NCI-H1694 treated with DMSO at 0.1 percent for 48 hours (cell line): ENCODE measurements at places on chromosomes 3 and 15.

DNA sequence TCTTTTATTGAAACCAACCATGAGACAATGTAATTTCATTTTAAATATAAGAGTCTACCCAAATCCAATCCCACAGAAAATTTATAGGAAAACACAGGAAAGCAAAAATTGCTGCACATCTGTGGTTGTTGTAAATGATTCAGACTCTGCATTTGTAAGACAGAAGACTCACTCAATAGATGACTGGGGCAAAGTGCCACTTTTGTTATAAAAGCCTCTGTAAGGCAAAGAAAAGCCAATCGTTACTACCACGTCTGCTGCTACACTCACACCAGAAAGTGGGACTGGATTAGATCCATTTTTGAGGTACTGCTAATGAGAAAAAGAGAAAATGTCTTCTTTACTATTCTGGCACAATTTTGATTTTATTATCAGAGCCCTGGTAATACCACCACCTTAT lies 74.9 kb downstream of the SEMA6D start:
- no peak for DNase-seq

DNA sequence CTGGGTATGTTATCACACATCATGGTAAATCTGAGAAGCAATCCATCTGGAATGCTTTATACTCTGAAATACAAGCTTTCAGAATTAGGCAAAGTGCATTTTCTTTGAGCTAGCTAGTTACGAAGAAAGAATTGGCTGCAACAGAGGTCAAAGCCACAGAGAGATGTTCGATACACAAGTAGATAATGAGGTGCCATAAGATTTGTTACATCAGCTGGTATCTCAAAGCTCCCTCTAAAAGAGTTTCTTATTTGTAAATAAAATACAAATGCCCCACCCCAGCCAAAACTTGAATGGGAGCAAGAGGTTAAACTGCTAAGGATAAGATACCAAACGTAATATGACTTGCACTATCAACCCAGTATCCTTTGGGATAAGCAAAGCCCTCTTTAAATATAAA lies 84.0 kb upstream of the SLCO3A1 start:
- no peak for DNase-seq

- no peak for DNase-seq
Observed at GRCh38 chr3:64853456-64853855, 165.7 kb upstream of the ADAMTS9 start.

GRCh38 chr3:20604659-20605058 lies 418.7 kb upstream of the SGO1 start:
- DNase-seq: no peak

- no peak for DNase-seq
Observed at GRCh38 chr3:168539909-168540308, 444.2 kb upstream of the GOLIM4 start.

DNA sequence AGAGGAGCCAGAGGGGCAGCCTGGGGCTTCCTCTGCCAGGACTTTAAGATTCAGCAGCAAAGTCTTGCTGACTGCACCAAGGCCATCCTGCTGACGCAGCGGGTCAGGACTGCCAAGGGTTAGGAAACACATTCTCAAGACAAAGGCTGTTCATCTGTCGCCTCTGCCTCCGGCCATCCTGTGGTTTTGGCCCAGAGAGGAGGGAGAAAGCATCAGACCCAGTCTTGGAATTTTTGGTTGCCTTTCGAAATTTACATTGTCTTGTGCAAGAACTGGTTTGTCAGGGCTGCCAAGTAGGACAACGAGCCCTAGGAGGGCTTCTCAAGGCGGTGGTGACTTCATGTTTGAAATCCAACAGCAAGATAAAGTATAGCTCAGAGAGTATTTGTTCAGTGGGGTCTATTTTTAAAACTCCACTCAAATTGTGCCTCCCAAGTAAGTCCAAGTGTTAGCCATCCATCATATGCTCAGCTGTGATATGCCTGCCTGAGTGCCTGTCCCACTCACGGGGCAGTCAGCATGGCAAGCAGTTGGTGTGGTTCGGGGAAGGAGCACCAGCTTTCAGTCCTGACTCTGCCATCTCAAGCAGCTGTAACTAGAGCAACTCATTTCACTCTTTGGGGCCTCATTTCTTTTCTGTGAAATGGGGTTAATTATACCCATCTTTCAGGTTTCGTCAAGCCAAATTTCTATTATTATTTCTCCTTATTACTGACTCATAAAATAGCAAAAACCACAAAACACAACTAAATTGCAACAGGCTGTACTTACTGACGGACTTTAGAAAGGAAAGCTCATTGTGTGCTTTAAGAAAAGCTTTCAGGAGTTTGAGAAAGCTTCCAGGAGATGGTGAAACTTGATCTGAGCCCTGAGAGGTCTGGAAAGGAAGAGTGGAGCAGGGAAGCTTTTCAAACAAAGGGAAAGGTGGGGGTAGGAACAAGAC lies 42.4 kb upstream of the RHO start:
- DNase-seq: no peak

- no peak for DNase-seq
Observed at GRCh38 chr3:71956716-71957115, 171.8 kb upstream of the PROK2 start.

GRCh38 chr3:66397745-66398144 lies 103.1 kb downstream of the LRIG1 start:
- no peak for DNase-seq

DNA sequence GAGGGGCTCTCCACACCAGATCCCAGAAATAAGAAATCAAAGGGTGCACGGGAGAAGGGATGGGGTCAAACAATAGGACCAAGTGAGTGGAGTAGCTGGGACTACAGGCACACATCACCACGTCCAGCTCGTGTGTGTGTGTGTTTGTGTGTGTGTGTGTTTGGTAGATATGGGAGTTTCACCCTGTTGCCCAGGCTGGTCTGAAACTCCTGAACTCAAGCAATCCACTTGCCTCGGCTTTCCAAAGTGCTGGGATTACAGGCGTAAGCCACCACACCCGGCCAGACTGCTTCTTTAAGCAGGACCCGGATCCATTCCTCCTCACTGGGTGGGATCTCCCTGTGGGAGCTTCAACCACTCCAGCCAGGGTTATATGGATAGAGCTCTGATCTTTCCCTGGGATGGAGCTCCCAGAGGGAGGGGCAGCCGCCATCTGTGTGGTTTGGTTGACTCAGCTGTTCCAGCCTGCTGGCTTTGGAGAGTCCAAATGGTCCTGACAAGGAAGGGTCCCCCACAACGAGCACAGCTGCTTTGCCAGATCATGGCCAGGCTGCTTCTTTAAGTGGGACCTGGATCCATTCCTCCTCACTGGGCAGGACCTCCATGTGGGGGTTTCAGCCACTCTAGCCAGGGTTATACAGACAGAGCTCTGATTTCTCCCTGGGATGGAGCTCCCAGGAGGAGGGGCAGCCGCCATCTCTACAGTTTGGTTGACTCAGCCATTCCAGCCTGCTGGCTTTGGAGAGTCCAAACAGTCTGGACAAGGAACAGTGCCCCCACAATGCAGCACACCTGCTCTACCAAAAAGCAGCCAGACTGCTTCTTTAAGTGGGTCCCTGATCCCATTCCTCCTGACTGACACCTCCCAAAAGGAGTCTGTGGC lies 9.1 kb upstream of the AVEN start:
- DNase-seq: no peak

GRCh38 chr15:40927495-40927872 lies 1.7 kb upstream of the DLL4 start:
- DNase-seq: peak; percentile 26

DNA sequence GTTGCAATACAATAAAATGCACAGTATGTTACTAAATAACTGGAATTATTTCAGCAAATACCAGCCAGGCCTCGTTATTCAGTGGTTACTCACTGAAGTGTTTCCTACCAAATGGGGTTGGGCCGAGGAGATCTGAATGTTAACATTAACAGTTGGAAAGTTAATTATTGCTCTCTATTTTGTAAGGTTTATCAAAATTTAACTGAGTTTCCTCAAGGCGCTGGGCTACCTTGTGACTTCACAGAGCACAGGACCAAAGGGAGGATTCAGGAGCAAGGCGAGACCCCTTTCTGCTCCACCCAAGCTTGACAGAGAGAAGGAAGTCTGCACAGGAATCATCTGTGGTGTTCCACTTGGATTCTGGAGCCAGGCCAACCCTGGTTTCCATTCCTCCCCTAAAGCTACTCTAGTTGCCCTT lies 21.6 kb downstream of the ADAMTS9 start:
- no peak for DNase-seq

- no peak for DNase-seq
Observed at GRCh38 chr3:64900617-64901521, 213.1 kb upstream of the ADAMTS9 start.

DNA sequence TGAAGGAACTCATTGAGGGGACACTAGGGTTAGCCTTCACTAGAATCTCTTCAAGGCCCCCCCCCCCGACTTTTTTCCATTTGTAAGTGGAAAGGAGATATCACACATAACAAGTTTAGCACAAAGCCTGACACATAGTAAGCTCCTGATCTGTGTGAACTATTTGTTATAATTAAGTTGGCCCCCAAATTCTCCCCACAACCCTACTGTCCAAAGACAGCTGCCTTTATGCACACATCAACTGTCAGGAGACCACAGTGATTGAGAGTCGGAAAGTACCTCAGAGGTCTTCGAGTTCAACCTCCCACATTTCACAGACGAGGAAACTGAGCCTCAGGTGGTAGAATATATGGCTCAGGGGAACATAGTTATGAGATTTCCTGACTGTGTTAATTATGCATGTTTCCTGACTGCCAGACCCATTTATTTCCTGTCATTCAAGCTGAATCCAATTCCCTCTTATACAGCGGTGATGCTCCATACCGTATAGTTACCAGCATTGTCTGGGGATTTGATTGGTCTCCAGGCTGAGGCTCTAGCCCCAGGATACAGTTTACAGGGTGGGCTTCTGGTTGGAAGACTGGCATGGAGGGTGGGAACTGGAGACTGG lies 227.4 kb upstream of the CMC1 start:
- DNase-seq: no peak

DNA sequence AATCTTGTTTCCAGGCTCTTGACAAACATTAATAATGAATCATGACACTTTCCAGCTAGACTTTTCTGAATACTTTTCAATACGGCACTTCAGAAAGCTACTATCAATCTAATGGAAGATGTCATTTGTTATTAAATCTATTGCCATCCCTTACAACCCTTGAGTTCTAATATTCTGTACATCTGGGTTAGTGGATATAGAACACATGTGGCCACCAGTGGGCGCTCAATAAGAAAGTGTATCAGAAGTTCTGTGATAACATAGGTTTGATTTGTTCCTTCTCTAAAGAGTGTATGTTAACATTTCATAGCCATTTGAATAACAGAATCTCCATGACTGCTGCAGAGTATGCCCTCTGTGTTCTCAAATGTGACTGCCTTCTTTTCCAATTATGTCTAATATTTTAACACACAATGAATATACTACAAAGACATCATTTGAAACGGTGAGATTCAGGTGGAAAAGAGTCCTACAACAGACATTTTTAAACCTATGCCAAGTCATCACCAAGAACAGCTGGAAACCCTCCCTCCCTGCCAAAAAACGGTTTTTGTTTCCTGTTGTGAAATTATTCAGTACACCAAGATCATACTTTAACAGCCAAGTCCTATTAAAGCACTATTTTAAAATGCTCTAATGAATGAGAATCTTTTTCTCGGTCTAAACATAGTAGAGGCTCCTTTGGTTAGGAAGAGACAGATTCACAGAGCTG lies 22.2 kb downstream of the ALDH1A2 start:
- peak; percentile 6 for DNase-seq

- no peak for DNase-seq
Observed at GRCh38 chr3:189789432-189789831, 158.2 kb downstream of the TP63 start.

DNA sequence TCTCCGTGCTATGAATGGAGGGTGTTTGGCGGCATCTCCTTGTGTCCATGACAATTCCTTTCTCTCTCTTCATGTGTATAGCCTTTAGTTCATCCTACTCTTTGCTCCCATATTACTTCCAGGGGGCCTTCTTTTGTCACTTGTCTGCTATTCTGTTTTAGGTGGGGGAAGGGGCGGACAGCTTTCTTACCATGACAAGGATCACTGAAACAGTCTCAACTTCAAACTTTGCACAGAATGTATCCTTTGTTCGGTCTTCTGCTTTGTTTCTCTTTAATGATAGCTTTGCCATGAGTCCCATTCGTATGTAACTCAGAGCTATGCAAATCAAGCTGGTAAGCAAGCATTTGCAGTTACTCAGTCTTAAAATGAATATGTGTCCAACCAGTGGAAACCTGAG lies 294.2 kb downstream of the TIGIT start:
- DNase-seq: no peak

DNA sequence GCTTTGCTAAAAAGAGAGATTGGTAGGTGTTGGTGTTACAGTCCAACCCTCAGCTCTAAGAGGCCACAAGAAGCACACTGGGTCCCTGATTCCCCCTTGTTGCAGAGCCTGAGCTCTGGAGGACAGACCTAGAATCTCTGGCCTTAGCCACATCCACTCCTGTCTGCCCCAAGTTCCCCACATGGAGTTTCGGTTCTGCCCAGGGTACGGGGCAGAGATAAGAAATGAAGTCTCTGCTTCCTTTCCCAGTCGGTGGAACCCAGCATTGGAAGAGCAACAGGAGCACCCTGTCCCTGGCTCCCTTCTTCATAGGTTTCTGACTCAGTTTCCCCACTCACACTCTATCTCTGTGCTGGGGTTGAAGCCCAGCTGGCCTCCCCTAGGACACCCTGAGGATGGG lies 13.2 kb downstream of the PRR23E start:
- no peak for DNase-seq

DNA sequence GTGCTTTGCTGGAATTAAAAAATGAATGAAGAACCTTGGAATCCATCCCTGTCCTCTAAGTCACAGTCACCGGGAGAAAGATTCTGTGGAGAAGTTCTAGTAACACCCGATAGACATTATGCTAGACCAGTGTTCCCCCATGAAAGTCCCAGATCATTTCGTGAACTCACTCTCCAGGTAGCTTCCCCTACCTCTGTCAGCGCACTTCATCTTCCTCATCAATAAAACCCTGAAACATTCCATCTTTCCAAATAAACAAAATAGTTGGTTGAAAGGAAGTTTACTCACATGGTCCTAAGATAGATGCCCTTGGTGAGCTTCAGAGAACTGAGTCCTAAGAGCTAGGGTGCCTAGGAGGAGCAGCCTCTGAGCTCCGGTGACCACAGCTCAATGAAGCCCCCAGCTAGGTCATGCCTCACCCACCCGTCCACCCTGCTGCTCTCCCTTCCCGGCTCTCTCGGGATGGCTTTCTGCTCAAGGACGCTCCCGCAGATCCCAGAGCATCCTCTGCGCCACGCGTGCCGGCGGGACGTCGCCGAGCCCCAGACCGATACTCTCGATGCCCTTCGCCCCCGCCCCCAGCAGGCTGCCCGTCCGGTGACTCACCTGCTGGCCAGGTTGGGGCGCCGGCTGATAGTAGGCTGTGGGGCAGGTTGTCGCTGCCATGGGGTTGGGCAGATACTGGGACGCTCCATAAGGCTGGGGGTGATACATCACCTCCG lies 776 bp downstream of the VGLL3 start:
- no peak for DNase-seq

GRCh38 chr15:28178727-28179126 lies 79.6 kb upstream of the OCA2 start:
- DNase-seq: no peak

DNA sequence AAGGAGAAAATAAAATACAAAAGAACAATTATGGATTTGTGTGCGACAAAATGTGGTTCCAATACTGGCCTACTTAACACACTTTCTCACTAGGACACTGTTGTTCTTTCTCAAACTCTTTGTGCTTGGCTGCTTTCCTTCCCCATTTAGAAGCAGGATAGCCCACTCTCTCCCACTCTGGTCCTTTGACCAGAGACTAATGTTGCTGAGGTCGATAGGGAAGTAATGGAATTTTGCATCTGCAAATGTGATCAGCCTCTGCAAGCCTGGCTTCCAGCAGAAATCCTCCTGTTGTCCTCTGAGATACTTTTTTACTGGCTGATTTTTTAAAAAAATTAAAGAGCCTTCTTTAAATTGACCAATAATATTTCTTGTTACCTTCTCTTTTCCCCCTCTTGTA lies 71.0 kb downstream of the PPM1L start:
- DNase-seq: no peak
